ENCODE measurements at places on chromosomes 2 and 18.
A peak's percentile ranks its signal among the peaks of the same experiment; 100 is the strongest.

DNA sequence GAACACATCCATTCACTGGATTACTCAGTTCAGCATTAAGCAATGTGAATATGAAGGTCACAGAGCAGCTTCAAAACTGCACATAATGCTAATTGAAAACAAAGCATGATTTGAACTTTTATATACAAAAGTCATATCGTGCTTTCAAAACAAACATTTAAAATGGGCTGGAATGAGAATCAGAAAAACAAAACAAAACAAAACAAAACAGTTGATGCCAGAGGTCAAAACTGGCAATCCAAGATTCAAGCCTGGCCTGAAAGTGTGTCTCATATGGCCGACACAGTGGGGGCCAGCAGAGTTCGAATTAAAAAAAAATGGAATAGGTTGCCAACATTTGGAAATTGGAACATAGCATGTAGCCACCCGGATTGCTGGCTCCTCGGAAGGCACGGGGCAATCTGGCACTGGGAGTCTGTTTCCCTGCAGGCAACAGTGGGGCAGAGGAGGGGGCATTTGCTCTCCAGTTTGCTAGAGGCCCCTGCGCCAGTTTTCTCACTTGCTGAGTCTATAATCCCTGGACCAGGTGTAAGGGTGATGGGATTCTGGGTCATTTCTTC lies 294.4 kb downstream of the ZNF521 start:
- DNase-seq = no peak

DNA sequence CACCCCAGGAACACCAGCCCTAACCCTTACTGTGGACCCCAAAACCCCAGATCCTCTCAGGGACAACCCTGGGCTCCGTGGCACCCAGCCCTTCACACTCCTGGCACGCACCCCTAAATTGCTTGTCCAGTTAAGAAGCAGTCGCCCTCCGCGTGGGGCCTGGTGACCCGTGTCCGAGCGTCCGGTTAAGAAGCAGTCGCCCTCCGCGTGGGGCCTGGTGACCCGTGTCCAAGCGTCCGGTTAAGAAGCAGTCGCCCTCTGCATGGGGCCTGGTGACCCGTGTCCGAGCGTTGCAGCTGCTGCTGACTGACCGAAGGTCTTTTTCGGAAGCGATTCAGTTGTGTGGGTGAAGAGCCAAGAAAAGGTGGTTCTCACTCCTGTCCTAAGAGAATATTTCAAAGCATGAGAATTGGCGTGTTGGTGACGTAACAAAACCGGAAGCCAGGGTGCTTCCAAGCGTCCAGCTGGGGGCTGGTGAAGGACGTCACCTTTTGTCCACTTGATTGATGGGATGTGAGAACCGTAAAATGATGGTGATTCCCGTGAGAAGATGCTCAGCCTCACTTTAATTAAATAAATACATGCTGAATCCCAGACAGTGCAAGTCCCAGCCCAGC lies 70.5 kb downstream of the KCNG2 start:
- no peak for DNase-seq

DNA sequence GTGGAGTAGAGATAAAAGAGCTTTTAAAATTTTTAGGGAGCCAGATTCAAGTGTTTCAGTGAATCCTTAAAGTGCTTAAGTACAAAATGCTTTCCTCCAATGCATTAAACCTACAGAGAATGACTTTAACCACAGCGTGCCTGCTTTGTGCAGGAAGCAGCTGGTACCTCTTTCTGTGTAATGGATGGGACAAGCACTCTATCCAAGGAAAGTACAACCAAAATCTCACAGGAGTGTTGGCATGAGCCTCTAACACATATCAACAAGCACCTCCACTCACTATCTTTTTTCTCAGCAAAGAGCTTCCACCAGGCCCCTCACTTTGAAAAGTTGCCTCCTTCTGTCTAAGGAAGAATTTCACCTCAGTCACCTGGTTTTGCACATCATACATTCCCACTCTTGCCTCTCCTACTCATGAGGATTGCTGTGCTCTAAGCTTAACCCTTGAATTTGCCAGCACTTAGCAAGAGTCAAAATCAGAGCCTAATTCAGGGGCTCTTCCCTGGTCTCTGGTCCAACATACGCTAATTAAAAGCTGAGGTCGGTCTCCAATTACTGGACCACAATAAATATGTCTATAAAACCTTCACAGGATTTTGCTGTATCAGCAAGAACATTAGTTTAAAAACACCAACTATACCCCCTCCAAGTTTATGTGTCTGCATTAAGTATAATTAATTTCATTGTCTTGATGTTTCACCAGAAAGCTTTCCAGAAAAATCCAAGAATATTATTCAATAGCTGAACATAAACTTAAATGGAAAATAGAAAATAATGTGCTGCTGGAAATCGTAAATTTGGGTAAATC lies 68.9 kb downstream of the ZNF521 start:
- DNase-seq = no peak

- no peak for DNase-seq
Measured at GRCh38 chr2:73324126-73324725, 30.9 kb upstream of the EGR4 start.

DNA sequence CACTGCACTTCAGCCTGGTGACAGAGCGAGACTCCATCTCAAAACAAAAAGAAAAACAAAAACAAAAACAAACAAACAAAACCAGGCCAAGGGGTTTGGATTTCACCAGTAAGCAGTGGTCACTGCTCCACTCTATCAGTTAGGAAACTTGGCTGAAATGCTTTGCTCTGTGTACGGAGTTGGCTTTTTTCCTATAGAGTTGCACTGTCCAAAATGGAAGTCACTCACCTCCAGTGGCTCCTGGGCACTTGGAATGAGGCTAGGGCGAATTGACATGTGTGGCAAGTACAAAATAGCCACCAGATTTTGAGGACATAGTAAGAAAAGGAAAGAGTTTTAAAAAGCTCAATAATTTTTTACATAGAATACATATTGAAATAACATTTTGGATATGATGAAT lies 228.7 kb downstream of the LOXHD1 start:
- DNase-seq = no peak

DNA sequence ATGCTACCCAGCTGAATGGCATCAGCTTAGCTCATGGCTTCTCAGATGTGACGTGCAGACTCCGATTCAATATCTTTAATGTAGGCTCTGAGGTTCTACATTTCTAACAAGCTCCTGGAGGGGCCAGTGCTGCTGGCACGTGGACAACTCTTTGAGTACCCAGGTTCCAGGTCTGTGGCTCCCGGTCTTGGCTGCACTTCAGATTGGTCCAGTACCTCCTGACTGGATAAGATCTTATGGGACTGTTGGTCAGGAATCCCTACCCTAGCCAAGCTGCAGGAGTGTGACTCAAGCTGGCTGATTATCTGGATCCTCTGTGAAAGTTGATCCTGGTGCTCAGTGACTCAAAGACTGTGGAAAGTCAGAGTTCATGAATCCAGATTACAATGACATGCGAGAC lies 222.1 kb downstream of the ANKRD30B start:
- DNase-seq = no peak

GRCh38 chr2:42877511-42877910 lies 85.1 kb upstream of the HAAO start:
- no peak for DNase-seq

DNA sequence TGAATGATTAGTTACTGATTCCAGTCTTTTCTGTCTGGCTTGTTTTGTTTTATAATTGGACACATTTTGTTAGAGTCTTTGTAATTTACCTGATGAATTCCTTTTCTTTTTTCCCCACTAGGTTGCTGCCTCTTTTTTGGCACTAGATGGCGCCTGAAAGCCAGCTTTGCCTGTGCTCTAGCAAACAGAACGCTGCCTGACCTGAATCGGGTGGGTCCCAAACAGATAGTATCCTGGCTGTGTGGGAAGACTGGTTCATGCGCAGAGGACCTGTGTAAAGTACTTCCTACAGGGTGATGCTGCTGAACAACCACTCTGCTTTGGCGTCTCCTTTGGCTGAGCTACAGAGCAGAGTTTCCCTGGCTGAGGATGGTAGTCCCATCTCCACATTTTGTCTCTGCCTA lies 288.2 kb downstream of the IKZF2 start:
- DNase-seq = no peak

GRCh38 chr2:132873738-132874137 lies 203.7 kb upstream of the LYPD1 start:
- no peak for DNase-seq

GRCh38 chr2:9207641-9208311 lies 1.2 kb downstream of the ASAP2 start:
- no peak for DNase-seq

DNA sequence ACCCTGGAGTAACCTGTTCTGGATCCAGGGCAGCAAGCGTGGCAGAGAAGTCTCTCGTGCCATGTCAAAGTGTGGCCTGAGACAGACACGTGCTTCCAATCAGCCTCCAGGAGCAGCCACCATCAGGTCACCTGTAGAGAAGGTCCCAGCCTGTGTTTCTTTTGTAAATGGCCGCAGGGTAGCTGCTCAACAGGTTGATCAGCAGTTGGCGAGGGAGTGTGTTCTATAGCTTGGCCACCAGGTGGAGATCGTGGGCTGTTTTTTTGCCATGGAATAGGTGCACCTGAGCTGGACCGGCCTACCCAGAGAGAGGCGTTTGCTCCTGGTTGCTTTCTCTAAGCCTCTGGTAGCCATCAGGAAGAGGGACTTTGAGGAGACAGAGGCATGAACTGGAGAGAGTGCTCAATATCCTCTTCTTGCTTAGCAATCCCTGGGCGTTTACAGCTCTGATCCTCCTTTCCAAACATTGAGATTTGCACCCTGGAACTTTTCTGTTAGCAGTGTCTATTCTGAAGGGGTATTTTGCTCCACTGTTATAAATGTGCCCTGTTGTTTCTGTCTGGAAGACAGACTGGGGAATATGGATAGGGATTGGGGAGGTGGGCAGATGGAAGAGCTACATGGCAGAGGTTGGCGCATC lies 34.2 kb upstream of the EN1 start:
- peak; percentile 63 for DNase-seq

DNA sequence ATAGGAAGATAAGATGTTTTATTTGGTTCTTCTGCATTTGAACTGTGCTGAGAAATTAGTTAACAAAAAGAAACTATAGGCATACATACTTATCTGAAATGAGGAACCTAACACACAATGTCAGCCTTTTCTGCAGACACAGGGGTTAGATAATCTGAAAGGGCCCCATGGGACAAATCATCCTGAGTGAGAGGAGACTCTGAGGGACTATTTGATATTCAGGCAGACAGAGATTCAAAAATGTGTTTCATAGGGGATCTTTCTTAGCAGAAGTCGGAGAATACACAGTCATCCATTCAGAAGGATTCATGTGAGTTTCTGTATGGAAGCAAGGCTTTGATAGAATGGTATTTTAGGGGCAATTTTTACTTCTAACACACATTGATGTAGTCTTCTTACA lies 79.1 kb downstream of the NCKAP5 start:
- DNase-seq = no peak

GRCh38 chr18:4658804-4659203 lies 203.7 kb upstream of the DLGAP1 start:
- no peak for DNase-seq

DNA sequence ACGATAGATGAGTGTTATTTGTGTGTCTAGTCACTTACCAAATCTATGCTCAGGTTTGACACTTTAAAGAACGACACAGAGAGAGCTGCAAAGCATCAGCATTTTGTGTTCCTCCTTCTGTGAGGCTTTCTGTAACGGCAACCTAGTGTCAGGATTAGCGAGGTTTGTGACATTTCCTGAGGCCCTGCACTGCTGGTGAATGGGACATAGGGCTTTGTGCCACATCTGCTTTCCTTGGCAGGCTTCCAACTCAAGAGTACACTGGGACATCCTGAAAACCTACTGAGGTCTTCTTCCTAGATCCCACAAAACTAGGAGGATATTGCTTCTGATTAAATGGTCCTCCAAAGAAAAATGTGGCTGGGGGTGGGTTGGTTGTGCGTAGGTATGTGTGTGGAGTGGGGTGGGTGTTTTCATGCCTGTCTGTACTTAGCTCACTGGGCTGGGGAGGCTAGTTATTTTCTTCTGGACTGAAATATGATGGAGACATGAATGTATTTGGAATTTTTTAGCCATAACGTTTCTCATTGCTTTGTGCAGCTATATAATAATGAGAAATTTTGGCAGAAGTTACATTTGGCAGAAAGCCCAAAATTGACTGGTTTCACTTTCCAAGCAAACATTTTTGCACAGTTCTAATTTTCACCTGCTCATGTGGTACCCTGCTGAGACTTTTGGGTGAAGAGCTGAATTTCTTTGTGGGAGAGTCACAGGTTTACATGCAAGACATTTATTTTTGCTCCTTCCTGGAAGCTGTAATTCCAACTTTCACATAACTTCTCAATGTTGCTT lies 308.4 kb downstream of the XIRP2 start:
- DNase-seq = no peak

- no peak for DNase-seq
Measured at GRCh38 chr2:118535171-118535817, 312.2 kb downstream of the EN1 start.

GRCh38 chr2:220277445-220277975 lies 650.1 kb downstream of the SLC4A3 start:
- no peak for DNase-seq

DNA sequence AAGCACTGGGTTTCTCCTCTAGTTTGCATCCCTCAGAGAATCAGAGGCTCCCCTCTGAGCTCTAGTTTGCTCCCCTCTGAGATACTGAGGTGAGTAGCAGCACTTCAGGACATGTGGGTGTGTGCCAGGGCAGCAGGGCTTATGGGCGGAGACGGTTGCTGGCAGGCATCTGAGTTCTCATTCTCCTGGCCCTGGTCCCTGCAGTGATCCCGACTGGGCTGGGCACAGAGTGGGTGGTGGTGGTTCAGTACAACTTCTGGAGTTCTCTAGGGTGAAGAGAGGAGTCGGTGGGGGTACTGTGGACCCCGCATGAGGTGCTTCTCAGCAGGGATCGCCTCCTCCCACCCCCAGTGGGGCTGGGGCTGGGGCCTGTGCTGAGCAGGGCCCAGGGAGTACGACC lies 47.9 kb downstream of the BOLA3 start:
- no peak for DNase-seq

GRCh38 chr2:2561346-2562095 lies 230.4 kb upstream of the MYT1L start:
- DNase-seq = no peak

DNA sequence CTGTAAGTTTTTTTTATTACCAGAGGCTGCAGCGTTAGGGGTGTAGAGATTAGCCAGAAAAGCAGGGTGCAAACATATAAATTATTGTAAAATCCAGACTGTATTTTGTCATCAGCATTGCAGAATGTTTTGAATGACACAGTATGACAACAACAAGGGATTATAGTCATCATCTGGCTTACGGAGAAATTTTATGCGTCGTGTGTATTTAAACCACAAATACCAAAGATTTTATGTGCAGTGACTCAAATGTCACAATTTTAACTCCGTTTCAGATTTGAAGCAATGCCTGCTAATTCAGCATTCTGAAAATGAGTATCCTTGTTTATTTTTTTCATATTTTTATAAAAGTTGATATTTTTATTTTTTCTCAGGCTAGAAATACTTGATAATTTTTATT lies 19.4 kb upstream of the TMX3 start:
- no peak for DNase-seq

- DNase-seq = no peak
Measured at GRCh38 chr2:70778676-70779075, 10.7 kb upstream of the ADD2 start.

- no peak for DNase-seq
Measured at GRCh38 chr2:178602901-178603300, 122.6 kb downstream of the PLEKHA3 start.
